ENCODE measurements at places on chromosomes 7 and 10.
A peak's percentile ranks its signal among the peaks of the same experiment; 100 is the strongest.

- DNase-seq = no peak
Measured at GRCh38 chr10:123021517-123021916, 12.7 kb downstream of the ACADSB start.

DNA sequence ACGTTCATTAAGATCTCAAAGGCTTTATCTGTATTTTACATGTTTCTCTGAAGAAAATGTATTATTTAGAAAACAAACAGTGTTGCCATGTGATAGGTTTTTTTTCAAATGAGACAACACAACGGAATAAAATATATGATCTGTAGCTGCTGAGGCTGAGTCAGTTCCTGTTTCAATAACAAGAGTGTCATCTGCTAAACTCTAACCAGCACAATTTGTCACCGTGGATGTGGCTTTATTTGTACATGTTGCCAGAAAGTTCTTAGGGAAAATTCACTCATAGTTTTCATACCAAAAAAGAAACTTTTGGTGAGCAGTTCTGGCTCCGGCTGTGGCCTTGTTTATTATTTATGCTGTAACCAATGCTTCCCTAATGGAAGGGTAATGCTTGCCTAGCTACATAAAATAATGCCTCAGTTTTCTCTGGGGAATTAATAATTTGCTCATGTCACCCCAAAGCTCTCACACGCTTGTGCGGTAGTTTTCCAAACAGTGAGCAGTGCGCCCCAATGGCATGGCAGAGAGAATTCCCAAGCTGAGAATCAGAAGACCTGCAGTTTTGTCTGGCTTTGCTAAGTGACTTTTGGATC, 20.3 kb upstream of the KLF6 start:
- DNase-seq = no peak

DNA sequence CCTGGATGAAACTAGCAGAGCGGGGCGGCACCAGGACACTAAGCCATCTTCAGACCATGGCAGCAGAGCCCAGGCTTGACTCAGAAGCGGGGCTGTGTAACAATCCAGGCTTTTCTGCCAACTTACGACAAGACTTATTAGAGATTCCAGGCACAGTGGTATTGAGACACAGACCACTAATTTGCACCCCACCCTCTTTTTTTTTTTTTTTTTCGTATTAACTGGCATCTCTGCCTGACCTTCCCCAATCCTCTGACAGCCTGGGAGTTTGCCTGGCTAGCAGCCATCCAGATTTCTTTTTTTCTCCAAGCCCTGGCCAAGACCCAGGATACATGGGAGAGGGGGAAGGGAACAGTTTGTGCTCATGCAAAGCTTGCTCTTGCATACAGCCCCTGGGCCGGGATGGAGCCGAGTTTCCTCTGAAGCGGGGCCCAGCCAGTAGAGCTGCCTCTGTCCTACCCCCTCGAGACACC, 182.4 kb downstream of the PLXNA4 start:
- no peak for DNase-seq

DNA sequence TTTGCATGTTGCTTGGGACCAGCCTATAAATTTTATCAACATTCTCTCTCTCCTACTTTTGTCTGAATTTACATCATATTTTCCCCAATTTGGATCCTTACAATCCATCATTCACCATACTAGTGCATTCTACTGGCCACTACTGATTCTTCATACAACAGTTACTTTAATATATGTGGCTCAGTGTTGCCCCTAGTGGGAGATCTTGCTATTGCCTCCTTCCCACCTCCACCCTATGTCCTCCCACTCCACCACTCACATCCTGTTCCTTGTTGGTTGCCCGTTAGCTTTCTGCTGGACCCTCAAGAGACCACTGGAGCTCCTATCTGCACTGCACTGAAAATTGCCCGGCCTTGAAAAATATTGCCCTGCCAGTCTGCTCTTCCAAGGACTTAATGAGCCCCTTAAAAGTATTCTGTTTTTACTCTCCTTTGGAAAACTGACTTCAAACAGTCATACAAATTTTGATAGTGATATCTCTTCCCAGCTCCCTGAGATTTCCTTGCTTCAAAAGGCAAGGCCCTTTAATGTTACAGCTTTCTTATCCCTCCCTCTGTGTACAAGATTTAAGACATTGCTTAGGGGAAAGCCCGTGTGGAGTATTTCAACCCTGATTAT, 243.2 kb upstream of the TMEM229A start:
- peak; percentile 1 for DNase-seq

DNA sequence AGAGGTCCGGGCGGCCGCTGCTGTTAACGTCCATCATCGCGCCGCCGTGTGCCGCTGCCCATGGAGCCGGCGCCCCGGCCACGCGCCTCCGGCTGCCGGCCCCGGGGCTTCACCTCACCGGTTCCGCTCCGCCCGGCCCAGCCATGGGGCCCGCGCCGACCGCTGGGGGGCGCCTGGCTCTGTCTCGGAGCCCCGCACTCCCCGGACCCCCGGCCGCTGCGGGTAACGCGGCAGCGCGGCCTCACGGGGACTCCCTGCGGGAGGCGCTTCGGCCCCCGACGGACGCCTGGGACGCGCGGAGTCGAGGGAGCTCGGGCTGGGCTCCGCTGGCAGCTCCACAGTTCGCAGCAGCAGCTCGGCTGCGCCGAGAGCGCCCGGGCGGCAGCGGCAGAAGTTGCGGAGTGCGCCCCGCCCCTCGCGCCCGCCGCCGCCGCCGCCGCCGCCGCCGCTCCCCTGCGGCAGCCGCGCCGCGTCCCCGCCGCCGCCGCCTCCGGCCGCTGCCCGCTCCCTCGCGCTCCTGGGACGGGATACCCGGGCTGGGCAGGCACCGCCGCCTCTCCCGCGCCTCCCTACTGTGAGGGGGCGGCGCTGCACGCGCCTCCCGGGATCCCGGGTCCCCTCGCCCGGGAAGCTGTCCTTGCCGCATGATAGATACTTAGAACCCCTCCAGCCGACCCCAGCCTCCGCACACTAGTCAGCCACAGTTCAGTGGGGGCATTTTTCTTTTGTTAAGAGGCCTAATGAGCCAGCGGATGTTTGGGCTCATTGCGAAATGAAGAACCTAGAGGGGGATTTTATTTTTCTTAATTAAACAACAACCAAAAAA, at the start of gene HTR7:
Gene HTR7, minus strand, starts transcription at position 405 of the 826 bp plus-strand sequence. Its CDS starts 368 bp downstream, at position 37.
- peak; percentile 54 for DNase-seq

DNA sequence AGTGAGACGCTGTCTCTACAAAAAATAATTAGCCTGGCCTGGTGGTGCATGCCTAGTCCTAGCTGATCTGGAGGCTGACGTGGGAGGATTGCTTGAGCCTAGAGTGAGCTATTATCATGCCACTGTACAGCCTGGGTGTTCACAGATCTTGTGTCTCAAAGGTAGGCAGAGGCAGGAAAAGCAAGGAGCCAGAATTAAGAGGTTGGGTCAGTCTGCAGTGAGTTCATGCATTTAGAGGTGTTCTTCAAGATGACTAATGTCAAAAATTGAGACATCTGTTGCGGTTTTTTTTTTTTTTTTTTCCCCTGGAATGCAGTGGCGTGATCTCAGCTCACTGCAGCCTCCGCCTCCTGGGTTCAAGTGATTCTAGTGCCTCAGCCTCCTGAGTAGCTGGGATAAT, 5.4 kb downstream of the PPIA start:
- no peak for DNase-seq

DNA sequence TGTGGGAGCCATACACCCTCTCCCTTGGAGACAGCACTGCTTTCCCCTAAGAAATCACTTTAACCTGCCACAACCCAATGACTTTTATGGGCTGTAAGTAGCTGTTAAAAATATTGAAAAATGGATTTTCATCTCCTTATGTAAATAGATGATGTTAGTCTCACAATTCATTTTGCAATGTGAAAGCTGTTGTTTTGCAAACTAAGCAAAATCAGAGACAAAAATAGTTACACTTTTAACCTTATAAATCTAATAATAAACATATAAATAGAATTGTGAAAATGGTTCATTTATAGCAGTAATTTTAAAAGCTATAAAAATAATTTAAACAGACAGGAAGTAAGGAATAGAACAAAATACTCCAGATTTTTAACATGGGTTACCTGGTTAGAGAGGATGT, 268.8 kb upstream of the MAGI2 start:
- DNase-seq = no peak

GRCh38 chr10:1754506-1755153, 17.3 kb upstream of the ADARB2 start:
- no peak for DNase-seq

DNA sequence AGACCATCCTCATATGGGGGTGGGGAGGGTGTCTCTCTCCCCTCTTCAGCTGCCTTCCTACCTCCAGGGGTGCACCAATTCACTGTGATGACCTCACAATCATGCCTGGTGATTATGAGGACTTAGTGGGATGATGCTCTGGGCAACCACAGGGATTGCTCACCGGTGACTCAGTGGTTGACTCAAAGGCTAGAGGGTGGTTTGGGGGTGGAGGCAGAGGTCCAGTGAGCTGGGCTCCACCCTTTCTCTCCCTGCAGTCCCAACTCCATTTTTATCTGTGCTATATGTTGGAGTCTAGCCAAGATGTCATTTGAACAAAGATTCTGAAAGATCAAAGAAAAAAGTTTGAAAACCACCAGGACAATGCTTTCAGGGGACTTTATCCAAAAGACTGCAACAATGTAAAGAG, 286.9 kb downstream of the KCNMA1 start:
- no peak for DNase-seq

DNA sequence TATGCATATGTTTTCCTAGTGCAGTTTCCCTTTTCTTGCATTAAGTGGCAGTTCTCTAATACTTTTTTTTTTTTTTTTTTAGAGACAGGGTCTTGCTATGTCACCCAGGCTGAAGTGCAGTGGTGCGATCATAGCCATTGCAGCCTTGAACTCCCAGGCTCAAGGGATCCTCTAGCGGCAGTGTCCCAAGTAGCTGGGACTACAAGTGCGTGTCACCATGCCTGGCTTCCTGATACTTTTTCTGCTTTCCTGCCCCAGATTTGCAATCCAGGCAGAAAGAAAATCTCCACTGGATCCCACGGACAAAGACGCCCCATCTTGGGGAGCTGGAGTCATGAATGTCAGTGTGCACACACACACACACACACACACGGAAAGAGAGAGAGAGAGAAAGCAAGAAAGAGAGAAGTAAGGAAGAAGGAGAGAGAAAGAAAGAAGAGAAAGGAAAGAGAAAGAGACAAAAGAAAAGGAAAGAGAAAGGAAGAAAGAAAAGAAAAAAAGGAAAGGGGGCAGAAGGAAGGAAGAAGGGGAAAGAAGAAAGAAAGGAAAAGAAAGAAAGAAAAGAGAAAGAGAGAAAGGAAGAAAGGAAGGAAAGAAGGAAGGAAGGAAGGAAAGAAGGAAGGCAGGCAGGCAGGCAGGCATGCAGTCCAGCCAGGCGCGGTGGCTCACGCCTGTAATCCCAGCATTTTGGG, 37.5 kb upstream of the OCM2 start:
- no peak for DNase-seq

- DNase-seq = no peak
Measured at GRCh38 chr10:33478675-33479125, 144.2 kb upstream of the NRP1 start.

DNA sequence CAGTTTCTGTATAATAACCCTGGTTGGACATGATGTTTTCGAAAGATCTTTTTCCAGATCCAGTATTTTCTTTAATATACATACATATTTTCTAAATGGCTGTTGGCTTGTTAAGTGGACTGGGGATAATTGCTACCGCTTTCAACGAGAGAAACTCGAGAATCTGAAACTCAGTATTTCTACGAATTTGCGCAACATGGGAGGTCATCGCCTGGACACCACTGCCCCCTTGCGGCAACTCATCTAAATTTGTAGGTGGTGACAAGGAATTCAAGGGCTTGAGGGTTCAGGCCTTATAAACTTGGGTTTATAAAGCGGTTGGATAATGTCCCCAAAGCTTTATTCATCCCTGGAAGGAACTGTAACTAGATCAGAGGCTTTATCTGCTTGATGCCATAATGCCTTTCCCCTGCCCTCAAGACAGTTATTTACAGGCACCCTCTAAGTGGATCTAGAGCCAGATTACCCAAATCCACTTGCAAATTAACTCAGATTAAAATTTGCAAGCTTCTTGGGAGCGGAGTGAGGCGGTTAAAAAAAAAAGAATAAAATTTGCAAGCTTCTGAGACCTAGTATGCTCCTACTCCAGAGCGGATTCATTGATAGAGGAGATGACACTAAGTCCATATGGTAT, 21.3 kb upstream of the KCNK18 start:
- peak; percentile 69 for DNase-seq

DNA sequence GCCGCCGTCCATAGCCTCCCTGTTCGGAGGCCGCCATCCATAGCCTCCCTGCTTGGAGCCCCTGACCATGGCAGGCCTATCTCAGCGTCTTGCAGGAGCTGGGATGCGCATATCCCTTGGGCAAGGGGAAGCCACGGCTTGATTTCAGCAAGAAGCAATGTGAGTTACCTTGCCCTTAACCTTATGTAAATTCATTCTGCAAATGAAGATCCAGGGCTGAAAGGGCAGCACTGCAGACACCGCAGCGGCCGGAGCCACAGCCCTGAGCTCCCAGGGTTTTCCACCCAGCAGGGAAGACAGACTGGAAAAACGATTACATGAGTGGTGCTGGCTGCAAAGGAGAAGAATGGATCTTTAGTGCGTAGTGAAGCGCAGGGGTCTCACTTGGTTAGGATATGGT, 95.8 kb downstream of the SEC61G start:
- no peak for DNase-seq

- DNase-seq = no peak
Measured at GRCh38 chr7:143250822-143251221, 12.4 kb upstream of the GSTK1 start.

GRCh38 chr7:21916629-21917028, 29.1 kb downstream of the CDCA7L start:
- DNase-seq = no peak

- no peak for DNase-seq
Measured at GRCh38 chr7:39187130-39187529, 209.4 kb downstream of the POU6F2 start.

GRCh38 chr10:58335306-58336005, 650 bp downstream of the UBE2D1 start:
- peak; percentile 11 for DNase-seq

DNA sequence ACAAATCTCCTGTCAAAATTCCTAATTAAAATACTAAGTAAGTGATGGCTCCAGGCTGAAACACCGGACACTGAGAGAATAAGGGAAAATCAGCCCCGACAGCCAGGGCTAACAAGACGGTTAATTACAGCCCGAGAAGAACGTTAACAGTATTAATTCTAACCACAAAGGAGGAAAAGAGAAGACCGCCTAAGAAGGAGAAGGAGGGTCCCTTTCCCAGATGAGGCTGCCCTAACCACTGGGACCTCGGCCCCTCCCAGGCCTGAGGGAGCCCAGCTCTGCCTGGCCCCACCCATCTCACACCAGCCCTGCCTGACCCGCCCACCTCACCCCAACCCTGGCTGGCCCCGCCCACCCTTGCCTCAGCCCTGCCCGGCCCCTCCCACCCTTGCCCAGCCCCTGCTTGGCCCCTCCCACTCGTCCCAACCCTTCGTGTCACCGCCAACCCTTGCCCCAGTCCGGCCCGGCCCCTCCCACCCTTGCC, 51.3 kb downstream of the PWWP2B start:
- no peak for DNase-seq

DNA sequence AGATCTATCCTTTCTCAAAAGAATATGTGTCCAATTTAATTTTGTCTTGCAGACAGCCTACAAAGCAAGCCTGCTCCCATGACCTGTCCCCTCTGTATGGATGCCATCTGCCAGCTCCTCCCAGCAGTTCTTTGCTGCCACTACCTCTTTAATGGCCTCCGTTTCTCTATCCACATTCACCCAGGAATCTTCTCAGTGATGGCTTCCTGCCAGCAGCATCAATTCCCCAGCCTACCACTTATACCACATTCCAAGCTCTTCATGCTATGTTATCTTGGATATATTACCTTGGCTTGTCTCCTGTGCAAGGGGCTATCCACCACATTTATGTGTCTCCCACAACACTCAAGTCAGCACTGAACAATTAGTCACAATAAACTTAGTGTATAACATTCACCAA, 133.2 kb downstream of the VPS50 start:
- DNase-seq = no peak

- DNase-seq = no peak
Measured at GRCh38 chr7:23523486-23524075, 8.2 kb downstream of the TRA2A start.
